ENCODE measurements at places on chromosomes 13 and 19. TPM values are rescaled to one million over a fixed set of nuclear protein-coding genes. Genes with fewer than 3 reads are reported as not detected.

DNA sequence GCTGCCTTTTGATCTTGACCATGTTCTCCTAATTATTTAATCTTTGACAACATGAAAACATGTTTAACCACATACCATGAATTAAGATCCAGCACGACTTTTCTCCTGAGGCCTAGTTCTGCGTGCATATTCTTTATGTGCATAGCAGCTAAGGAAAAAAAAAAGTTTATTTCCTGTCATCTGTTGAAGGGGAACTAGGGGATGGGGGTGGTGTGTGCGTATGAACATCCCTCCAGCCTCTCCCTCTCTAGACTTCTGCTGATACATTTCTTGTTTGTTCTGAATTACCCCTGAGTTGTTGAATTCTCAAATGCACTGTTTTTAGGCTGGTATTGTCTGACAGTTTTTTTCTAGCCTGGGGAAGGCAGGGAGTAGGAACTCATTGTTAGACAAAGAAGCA lies 543.3 kb downstream of the FGF9 start:
- DNase-seq = no peak

GRCh38 chr19:54156953-54157352 lies 2.6 kb downstream of the LENG1 start:
- no peak for DNase-seq

Gene CNFN
- not detected for total RNA-seq

Gene ZSCAN22
- total RNA-seq = 4.8 TPM

GRCh38 chr19:51822325-51822724 lies 27.4 kb downstream of the FPR3 start:
- no peak for DNase-seq

Gene MLNR
- not detected for total RNA-seq

GRCh38 chr13:73989244-73989843 lies 144.9 kb downstream of the KLF12 start:
- no peak for DNase-seq

GRCh38 chr13:45812695-45813372 lies 38.7 kb downstream of the SIAH3 start:
- DNase-seq = no peak

DNA sequence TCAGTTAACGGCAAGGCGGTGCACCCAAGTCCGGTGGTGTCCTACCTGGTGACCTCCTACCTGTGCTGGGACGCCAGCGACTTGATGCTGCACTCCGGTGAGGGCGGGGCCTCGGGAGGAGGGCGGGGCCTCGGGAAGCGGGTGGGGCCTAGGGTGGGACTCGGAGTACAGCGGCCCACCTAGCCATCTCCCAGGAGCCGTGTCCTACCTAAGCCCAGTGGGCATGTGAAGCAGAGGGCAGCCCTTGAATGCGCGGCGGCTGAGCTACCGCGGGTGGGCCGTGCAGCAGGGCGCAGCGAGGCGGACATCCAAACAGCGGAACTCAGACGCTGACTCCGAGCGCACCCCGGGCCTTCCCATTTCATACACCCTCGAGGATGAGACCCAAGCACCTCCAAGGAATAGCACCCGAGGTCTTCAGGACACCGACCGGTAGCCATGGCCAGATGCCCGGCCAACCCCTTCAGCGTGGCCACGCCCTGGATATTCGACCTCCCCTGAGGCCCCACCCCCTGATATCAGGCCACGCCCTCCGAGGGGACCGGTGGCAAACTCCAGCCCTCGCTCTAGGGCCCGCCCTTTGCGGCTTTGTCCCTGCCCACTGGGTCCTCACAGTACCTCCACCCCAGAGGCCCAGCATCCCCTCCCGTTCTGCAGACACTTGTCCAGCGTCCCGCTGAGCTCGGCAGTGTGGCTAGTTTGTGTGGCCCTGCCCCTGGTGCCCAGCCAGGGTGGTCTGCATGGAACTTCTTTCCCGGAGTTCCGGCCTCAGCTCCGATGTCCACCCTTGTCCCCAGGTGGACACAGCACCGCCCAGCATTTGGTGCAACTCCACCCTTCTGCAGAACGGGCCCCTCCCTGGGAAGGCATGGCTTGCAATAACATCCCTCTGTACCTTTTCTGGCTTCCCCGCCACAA lies 5.4 kb downstream of the KLK1 start:
- DNase-seq = peak; percentile 61

GRCh38 chr13:62704875-62705274 lies 1289.2 kb upstream of the PCDH20 start:
- DNase-seq = no peak

DNA sequence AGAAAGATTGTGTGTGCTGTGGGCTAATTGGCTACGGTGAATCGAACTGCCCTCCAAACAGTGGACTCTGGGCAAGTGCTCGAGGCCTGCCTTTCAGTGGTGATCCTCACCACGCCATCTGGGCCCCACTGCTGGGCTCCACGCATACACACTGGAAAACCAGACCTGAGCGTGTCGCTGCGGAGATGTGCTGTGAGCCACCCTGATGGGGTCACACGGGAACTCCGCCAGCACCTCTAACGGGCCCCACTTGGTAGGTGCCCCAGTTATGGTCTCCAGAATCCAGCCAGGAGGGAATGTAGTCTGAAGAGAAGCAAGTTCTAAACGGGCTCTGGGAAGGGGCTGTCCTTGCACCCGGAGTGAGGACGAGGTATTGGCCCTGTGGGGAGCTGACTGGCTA lies 39.3 kb downstream of the C13orf46 start:
- no peak for DNase-seq

GRCh38 chr19:28829762-28830161 lies 383.2 kb downstream of the UQCRFS1 start:
- no peak for DNase-seq

All from activated CD8-positive, alpha-beta T cell treated with anti-CD3 and anti-CD28 coated beads, Interleukin-2, amount 10 ng/mL, durations not matched to agents 7 days and 5 days (primary cell).